NCI-H2081 treated with DMSO at 0.1 percent for 48 hours (cell line): ENCODE measurements at places on chromosomes 12 and 14.

GRCh38 chr12:50022903-50023302 is 2.4 kb downstream of the RACGAP1 start:
- DNase-seq: no peak

DNA sequence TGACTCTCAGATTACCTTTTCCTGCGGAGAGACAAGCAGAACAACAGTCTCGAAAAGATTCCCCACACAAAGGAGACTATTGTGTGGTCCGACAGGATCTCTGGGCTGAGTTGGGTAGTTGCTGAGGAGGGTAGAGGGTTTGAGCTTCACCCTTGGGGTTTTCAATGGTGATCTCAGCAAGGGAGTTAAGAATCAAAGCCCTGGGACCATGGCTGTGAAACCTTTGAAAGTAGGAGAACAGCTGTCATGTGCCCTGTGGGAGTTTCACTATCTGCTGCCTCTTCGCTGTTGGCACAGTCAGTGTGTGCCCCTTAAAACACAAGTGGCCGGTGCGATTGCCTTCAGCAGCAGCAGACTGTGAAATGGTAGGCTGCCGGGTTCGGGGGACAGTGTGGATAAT is 14.2 kb upstream of the PLEK2 start:
- no peak for DNase-seq

GRCh38 chr14:69882915-69883314 is 3.7 kb downstream of the SMOC1 start:
- no peak for DNase-seq

- DNase-seq: no peak
Observed at GRCh38 chr12:4012977-4013968, 140.1 kb upstream of the PARP11 start.

DNA sequence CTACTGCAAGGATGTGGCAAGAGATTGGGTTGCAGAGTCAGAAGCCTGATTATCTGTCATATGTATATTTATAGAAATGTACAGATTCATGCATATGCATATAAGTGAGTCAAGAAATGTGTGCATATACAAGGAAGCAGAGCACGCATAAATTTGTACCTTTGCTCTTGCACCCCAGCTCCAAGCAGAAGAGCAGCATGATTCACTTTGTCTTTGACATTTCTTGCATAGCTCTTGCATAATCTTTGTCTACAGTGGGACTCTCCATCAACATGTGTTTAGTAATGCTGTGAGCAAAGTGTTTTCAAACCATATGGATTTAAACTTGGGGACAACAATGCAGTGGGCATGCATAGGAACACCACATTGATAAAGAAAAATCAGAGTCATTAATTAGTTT is 330.7 kb upstream of the DCN start:
- no peak for DNase-seq

DNA sequence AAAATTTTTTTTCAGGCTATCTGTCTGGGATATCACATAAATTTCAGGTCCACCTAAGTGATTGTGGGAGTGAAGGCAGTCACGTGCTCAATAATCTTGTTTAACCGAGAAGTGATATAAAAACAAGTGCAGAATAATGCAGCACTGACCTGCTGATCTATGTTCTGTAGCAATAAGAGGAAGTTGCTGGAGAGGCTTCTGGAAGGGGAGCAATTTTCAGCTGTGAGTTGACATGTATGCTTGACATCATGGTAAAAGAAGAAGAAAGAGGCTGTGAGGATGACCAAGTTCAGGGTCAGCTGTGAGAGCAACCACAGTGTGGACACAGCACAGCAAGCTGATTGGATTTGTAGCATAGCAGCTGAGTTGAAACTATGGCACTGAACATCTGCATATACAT is 172.0 kb upstream of the PELI2 start:
- DNase-seq: no peak

DNA sequence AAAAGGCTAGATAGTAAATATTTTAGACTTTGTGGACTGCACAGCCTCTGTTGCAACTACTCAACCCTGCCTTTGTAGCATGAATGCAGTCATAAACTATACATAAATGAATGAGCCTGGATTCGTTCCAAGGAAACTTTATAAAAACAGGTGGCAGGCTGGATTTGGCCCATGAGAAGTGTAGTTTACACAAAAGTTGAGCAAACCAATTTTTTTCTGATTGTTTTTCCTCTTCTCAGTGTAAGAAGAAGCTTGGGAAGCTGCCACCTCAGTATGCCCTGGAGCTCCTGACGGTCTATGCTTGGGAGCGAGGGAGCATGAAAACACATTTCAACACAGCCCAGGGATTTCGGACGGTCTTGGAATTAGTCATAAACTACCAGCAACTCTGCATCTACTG is 9.5 kb downstream of the OAS1 start:
- no peak for DNase-seq

GRCh38 chr12:116068371-116068770 is 209.1 kb downstream of the MED13L start:
- no peak for DNase-seq

GRCh38 chr12:110906083-110906482 is 14.3 kb downstream of the MYL2 start:
- DNase-seq: no peak

GRCh38 chr14:34368971-34369647 is 92.9 kb downstream of the SPTSSA start:
- DNase-seq: no peak

DNA sequence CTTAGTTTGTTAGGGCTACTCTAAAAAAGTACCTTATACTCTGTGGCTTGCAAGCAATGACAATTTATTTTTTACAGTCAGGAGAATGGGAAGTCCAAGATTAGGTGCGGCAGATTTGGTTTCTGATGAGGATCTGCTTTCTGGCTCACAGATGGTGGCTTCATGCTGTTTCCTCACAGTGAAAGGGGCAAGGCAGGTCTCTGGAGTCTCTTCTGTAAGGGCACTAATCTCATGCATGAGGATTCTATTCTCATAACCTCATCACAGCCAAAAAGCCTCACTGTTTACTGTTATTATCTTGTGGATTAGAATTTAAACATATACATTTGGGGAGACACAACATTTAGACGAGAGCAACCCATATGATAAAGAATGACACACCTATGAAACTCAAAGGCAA is 1957.4 kb upstream of the SEL1L start:
- no peak for DNase-seq

DNA sequence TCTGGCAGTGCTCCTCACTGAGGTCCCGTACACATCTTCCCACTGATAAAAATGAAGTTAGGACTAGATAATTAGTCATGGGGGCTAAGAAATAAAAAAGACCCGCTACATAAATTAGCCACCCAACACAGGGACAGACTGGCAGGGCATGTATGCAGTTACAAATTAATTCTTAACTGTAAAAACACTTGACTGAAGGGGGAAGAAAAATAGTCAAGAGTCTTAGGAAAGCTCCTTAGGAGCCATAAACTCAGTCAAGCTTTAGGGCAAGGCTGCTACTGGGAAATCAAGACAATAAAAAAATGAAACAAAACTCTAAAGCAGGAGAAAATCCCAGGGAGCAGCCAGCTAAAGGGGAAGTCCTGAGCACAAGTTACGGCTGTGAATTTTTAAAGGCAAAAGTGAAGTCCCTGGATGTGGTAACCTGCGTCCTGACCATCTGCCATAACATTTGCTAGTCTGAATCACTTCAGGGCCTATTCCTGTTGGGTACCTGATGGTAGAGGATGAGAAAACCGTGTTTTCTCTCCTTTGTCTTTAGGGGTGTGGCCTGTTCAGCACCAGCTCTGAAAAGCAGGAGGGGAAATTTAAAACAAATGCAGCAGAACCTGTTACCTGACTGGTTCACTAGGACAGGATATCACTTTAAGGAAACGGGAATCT is 7.5 kb upstream of the NPFF start:
- DNase-seq: no peak

GRCh38 chr12:101642115-101643067 is 47.6 kb downstream of the MYBPC1 start:
- DNase-seq: no peak

GRCh38 chr14:61749264-61749663 is 13.0 kb upstream of the SNAPC1 start:
- DNase-seq: no peak

- no peak for DNase-seq
Observed at GRCh38 chr12:63995512-63995911, 151.0 kb downstream of the SRGAP1 start.

DNA sequence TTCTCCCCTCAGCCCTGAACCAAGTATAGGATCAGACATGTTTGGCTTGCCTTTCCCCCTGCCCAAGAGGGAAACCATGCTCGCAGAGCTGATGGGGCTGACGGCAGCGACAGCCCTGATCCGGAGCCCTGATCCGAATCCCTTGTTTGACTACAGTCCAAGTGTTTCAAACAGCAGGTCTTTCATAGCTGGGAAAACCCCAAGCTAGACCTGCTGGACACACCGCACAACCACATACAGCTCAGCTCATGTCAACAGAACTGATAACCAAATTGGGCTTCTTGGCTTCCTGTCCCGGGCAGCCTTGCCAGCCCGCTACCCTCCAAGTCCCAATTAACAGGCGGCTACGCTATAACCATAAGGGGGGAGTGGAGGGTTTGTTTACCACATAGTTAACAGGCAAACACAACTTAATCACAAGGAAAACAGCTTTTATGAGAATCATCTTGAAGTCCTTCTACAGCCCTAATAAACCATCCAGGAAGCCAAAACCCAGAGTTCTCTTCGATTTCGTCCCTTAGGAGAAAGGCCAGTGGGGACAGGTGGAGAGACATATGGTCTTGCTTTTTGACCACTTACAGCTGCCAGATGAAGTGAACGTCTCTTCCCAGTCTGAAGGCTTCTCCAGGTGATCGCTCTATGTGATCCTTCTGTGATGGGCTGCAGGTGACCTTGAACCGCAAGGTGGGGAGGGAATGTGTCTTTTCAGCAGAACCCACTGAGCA is 64.5 kb upstream of the MANSC4 start:
- DNase-seq: no peak

DNA sequence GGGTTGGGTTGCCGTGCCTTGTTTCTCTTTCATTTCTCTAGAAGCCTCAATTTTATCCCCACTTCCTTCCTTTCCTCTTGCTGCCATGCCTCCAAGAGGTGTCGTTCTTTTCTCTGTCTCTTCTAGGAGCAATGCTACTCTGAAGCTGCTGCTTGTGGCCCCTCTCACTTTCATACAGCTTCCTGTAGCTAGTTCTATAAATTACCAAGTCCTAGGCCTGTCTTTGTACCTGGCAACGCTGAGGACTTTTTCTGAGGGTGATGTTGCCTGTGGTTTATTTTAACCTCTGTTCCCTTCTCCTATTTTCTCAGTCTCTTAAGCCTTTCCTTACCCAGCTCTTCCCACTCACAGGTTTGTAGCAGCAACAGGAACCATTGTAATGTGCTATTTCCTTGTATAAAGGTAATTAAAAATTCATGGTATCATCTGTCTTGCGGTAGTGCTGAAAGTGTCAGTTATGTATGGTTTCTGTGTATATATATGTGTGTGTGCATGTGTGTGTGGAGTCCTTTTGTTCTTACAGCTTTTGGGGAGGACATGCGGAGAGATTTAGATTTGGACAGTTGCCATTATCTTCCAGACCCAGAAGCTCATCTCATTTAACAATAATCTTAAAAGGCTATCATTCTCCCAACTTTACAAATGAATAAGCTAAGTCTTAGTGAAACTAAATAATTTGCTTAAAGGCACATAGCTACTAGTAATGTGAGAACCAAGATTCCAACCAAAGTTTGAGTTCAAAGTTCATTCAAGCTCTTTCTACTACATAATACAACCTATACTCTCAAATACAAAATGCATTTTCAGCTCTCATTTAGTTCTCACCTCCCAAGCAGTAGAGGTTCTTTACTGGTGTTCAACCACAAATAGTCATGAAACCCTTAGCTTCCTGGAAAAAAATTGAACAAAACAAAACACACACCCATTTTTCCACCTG is 43.8 kb downstream of the DDHD1 start:
- DNase-seq: no peak

DNA sequence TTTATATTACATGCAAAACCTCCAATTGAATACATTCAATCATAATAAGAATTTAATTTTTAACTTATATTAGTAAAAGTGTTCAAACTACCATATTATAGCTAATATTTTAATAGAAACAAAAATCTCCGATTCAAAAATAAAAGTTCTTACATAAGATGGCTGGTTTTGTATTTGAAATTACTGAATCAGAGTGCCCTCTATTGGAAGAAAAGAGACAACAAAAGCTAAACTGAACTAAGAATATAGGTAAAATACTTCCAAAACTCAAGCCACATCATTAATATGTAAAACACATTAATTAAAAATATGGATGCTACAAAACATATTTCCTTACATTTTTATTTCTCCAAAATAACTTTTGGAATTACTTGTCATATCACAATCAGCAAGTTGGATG is 120.3 kb downstream of the GARIN6 start:
- peak; percentile 17 for DNase-seq

DNA sequence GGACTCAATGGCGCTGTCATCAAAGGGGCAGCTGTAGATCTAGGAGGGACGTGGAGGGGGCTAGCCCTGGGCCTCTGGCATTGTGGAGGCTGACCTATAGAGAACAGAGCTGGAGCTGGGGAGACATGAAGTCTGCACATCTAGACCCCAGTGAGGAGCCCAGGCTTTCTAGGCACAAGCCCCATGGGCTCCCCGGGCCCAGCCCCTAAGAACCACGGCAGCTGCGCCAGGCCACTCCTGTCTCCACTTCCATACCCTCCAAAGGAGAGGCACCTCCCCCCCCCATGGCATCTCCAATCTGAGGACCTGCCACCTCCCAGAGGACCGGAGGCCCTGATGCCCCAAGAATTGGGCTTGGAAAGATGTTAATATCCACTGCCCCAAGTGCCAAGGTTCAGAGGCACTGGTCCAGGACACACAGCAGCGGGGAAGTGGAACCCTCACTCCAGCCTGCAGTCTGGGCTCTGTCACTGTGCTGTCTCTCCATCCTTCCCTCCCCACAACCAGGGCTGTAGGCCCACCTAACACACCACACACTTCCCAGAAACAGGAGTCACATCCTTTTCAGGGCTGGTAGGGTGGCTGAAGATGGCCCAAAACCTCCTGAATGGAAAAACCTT is 4.5 kb downstream of the ANKRD9 start:
- no peak for DNase-seq

GRCh38 chr12:28415755-28416154 is 225.5 kb downstream of the CCDC91 start:
- no peak for DNase-seq

- no peak for DNase-seq
Observed at GRCh38 chr12:20474016-20474415, 105.7 kb downstream of the PDE3A start.

GRCh38 chr12:122089077-122089476 is 10.5 kb downstream of the MLXIP start:
- DNase-seq: no peak

DNA sequence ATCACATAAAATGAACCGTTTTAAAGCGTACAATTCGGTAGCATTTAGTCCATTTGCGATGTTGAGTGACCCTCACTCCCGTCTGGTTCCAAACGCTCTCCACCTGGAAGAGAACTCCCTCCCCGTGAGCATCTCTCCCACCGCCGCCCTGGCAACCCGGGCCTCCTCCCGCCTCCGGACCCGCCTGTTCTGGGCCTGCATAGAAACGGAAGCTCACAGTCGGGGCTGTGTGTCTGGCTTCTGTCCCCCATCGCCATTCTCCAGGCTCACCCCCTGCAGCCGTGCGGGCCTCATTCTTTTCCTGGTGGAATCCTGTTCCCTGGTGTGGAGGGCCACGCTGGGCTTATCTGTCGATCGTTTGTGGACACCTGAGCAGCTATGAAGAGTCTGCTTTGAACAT is 17.3 kb downstream of the LRCOL1 start:
- DNase-seq: no peak

GRCh38 chr12:54388237-54389133 is 4.0 kb upstream of the ZNF385A start:
- DNase-seq: no peak
